NCI-H524 treated with DMSO at 0.1 percent for 48 hours (cell line): ENCODE measurements at places on chromosomes 5 and 9.

GRCh38 chr5:168118042-168118668 is 173.3 kb upstream of the WWC1 start:
- DNase-seq, result no peak

GRCh38 chr9:96169484-96169883 is 132.5 kb downstream of the HSD17B3 start:
- no peak for DNase-seq

- DNase-seq, result no peak
Observed at GRCh38 chr9:122374885-122375420, 4.1 kb downstream of the PTGS1 start.

DNA sequence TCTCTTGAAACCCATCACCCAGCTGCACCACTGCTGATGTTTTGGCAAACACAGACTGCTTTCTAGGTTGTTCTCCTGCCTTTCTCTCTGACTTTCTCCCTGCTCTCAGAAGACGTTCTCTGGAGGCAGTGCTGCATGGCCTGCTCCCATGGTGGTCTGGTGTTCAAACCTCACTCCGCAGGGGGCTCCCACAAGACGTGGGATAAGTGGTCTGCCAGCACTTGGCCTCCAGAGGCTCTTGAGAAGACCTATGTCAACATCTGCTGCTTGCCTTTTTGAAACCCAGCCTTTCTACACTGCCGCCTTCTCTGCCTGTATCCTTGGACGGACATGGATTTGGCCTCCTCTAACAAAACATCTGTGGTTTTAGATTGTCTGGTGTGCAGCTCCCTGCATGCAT is 16.6 kb downstream of the USP20 start:
- no peak for DNase-seq

DNA sequence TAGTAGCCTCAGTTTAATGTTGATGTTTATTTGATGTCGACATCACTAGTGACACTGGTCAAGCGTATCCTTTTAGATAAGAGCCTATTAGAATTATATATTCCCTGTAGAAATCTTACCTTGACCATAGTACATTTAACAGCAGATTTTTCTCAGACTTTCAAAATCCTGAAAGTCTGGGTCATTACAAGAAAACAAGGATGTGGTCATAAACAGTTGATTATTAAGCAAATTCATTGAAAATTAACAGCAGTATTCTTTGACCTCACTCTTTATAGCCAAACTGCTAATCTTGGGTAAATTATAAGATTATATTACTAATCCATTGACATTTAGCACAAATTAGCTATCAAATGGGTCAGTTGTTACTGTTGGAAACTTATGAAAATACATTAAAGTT is 83.4 kb downstream of the GHR start:
- no peak for DNase-seq
